ENCODE measurements at places on chromosomes 11 and 22.

- peak; percentile 98 for DNase-seq
These were observed at the start of gene IRF7 for GRCh38 chr11:615504-616319. TSS of gene IRF7 (minus strand) at chr11:615950. CDS start at chr11:615364, 586 bp downstream.

DNA sequence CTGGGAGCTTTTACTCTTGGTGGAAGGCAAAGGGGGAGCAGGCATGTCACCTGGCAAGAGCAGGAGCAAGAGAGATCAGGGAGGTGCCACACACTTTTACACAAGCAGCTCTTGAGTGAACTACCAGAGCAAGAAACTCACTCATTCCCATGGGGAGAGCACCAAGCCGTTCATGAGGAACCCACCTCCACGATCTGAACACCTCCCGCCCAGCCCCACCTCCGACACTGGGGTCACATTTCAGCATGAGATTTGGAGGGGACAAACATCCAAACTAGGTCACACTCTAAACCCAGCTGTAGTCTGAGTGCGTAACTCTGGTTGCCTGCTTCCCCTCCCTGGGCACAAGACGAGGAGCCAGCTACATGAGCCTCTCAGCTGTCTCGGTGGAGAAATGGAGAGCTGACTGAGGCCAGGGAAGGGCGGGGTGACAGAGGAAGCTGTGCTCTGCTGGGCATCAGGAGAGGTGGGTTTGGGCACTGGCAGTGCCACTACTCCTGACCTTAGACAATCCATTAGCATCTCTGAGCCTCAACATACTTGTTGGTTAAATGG is 134.6 kb downstream of the PKNOX2 start:
- DNase-seq: no peak

GRCh38 chr11:85472953-85473352 is 154.2 kb downstream of the DLG2 start:
- DNase-seq: no peak

GRCh38 chr22:29693671-29694070 is 26.1 kb upstream of the CABP7 start:
- DNase-seq: no peak

- DNase-seq: no peak
These were observed 78.2 kb downstream of the FAM76B start for GRCh38 chr11:95711162-95711944.

DNA sequence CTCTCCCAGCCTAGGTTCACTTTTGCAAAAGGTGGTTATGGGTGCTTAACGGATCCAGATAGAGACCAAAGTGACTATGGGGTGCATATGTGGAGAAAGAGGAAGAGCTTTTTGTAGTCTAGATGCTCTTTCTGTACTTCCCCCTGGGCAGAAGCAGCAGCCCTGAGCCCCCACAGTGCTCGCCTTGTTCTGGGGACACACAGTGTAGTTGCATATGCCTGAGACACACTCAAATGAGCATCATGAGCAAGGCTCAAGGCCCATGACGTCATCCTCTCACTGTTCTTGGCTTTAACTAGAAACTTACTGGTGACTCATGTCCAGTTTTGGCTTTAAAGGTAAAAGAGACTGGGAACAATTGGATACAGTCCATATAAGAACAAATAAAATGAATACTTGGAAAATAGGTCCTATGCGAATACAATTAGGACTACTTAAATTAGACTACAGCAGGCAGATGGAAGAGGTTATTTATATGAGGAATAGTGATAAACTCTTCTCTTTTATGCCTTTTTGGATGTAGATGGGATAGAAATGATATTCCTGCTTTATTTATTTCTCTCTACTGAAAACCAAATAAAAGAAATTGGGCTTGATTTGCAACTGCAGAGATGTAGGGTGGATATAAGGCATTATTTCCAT is 20.1 kb upstream of the PEX26 start:
- DNase-seq: no peak

DNA sequence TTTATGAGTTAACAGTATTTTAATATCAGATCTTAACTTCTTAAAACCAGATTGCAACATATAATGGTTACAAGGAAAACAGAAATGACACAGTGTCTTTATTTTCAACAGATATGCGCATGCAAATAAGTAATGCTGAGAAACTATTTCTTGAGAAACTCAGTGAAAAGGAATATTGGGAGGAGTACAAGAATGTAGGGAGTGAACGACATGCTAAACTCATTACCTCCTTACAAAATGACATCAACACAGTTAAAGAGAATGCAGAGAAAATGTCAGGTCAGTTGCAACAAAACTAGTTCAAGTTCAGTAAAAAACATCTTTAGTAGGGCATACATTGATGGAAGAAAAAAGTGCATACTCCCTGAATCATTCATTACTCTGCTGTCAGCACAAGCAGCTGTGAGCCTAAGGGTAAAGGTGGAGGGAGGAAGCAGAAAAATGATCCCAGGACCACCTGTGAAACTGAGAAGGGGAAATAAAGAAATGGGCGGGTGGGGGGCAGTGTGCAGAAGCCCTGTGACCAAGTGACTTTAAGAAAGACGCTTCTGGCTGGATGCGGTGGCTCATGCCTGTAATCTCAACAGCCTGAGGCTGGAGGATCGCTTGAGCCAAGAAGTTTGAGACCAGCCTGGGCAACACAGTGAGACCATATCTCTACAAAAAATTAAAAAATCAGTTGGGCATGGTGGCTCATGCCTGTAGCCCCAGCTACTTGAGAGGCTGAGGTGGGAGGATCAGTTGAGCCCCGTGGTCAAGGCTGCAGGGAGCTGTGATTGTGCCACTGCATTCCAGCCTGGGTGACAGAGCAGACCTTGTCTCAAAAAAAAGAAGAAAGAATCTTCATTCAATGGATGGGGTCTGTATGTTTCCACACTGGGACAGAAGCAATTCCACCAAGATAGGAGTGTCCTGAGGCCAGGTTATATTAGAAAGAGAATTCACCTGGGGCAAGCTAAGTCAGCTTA is 31.2 kb downstream of the CCDC83 start:
- no peak for DNase-seq

Data from upper lobe of left lung (tissue), 6 donors.